Activated CD8-positive, alpha-beta memory T cell treated with anti-CD3 and anti-CD28 coated beads for 1 hour (primary cell): ENCODE measurements at places on chromosomes 12 and 14.

DNA sequence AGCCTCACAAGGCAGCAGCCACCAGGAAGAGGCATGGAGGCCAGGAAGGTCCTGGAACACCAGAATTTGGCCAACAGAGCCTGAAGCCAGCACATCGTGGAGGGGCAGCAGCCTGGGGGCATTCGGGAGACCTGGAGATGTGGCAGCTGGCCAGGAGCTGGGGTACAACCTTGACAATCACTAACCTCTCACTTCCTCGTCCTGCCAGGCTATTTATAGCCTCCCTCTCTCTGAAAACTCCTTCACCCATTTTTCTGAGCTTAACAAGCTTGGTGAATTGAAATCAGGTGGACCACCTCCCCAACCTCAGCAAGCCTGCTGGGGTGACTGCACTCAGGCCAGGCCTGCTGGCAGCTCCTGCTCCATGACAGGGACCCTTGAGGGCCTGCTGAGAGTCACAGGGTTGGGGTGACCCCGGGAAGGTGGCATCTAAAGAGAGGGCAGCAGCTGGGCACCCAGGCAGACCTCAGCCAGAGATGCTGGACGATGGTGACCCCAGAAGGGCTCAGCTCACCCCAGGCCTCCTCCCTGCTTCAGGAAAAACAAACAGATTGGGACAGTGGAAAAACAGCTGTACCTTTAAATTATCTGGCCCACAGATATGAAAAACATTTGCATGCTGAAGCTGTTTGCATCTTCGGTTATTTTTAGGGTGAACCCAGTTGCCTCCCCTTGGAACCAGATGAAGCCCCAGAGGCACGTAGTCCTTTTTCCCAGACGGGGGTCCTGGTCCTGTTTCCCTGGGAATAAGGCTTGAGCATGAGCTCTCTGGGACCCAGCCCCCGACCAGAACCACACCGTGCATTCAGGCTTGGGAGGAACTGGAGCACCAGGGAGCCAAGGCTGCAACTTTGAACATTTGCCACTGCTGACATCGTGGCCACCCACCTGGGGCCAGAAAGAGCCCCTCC, 67.0 kb downstream of the PITPNM2 start:
- DNase-seq, result no peak

- no peak for DNase-seq
Observed at GRCh38 chr12:10557329-10557728, 51.6 kb downstream of the EIF2S3B start.

GRCh38 chr12:93684716-93685115, 7.5 kb downstream of the CRADD start:
- DNase-seq, result no peak

- no peak for DNase-seq
Observed at GRCh38 chr12:12721814-12722434, 4.8 kb downstream of the CDKN1B start.
